ENCODE measurements at places on chromosomes 1 and 21. TPM values are rescaled to one million over a fixed set of nuclear protein-coding genes. Genes with fewer than 3 reads are reported as not detected.

- DNase-seq, result no peak
Observed at GRCh38 chr1:201181726-201182125, 8.9 kb upstream of the IGFN1 start.

DNA sequence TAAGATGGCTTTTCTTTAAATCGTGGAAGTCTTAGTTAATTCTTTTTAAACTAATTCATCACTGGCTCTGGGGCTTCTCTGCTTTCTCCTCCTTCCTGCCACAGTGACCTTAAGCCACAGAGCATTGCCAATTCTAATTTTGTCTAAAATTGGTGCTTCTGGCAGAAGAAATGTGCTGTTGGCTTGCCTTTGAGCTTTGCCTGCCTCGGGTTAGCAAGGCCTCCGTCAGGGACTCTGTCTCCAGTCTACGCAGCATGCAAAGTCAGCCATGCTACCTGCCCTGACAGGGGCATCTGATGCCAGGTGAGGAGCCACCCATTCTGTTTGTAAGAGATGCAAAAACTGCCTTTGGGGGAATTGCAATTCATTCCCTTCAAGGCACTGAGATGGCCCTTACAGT, 25.2 kb downstream of the CLDN14 start:
- DNase-seq, result no peak

- no peak for DNase-seq
Observed at GRCh38 chr1:2226525-2227345, 1.4 kb upstream of the SKI start.

GRCh38 chr1:150970808-150971582, 3.6 kb downstream of the CERS2 start:
- no peak for DNase-seq

- DNase-seq, result no peak
Observed at GRCh38 chr1:230516889-230517288, 90.8 kb upstream of the PGBD5 start.

GRCh38 chr1:155266553-155266952, 4.4 kb upstream of the SCAMP3 start:
- DNase-seq, result no peak

GRCh38 chr1:58791106-58791505, 7.3 kb upstream of the JUN start:
- DNase-seq, result no peak

FHAD1 gene
- 2.0 TPM for total RNA-seq

HAO2 gene
- total RNA-seq, result not detected

Measured in A673 (cell line).